A549 treated with Hydrocortisone at 1 μM for 4 hours (cell line): ENCODE measurements at places on chromosomes 6 and 20. TPM values are rescaled to one million over a fixed set of nuclear protein-coding genes. Genes with fewer than 3 reads are reported as not detected.

The BTN1A1 gene
- total RNA-seq: not detected in 5 replicates

The OR2J3 gene
- not detected in 5 replicates for total RNA-seq

The RAMACL gene
- total RNA-seq: 0.08 to 0.16 TPM (median 0.10 TPM) in 5 replicates

The GABRR1 gene
- not detected in 5 replicates for total RNA-seq
